Regular cardiac myocyte (primary cell): ENCODE measurements at places on chromosomes 3 and 15. TPM values are rescaled to one million over a fixed set of nuclear protein-coding genes. Genes with fewer than 3 reads are reported as not detected.

C2CD4B gene
- total RNA-seq: 0.19 and 0.28 TPM in 2 replicates

CPEB1 gene
- 5.2 and 13.8 TPM in 2 replicates for total RNA-seq

PLCB2 gene
- total RNA-seq: under 0.01 and 0.38 TPM in 2 replicates

THRB gene
- total RNA-seq: 0.19 and 1.4 TPM in 2 replicates

PLCL2 gene
- 11.1 and 14.7 TPM in 2 replicates for total RNA-seq

CTXND1 gene
- total RNA-seq: not detected in 2 replicates

ZNF774 gene
- total RNA-seq: 1.7 and 3.1 TPM in 2 replicates
